ENCODE measurements at places on chromosomes 6 and 20.

GRCh38 chr6:82264824-82265223, 17.3 kb upstream of the IBTK start:
- DNase-seq, result no peak

DNA sequence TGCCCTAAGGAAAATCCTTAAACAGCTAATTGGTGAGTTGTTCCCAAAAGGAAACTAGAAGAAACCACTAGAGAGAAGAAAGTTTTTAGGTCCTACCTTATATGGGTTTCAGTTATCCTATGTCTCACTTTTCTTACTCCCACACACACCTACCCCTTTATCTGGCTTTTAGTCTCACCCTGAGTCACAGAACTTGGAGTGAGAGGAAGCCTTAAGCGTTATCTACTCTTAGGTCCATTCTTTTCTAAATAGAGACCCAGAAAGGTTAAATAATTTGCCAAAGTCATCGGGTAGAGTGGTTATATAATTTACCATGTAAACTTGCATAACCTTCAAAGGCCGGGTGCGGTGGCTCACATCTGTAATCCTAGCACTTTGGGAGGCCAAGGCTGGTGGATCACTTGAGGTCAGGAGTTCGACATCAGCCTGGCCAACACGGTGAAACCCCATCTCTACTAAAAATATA, 4.3 kb upstream of the RPP21 start:
- no peak for DNase-seq

DNA sequence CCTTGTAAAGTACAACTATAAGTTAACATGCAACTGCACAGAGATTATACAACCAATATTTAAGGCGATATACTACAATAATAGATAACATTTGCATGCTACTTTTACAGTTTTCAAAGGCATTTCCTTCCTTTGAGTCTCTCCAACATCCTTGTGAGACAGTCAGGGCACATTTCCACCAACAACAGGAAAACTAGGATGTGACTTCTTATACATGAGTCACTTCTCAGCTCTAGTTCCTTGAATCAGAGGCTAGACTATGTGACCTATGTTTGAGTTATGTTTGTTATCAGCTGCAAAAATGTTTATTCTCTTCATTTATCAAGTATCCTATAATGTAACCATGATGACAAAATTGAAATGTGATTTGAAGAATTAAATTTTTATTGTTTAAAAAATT, 51.7 kb upstream of the TFAP2D start:
- DNase-seq, result no peak

GRCh38 chr6:99614430-99615186, 8.0 kb downstream of the PRDM13 start:
- DNase-seq, result peak; percentile 44

All from activated CD4-positive, alpha-beta T cell treated with anti-CD3 and anti-CD28 coated beads for 48 hours (primary cell).